Activated naive CD8-positive, alpha-beta T cell treated with anti-CD3 and anti-CD28 coated beads for 36 hours (primary cell): ENCODE measurements at places on chromosomes 2 and 18.

- DNase-seq: no peak
These were observed 865.1 kb upstream of the VRK2 start for GRCh38 chr2:57181315-57182038.

DNA sequence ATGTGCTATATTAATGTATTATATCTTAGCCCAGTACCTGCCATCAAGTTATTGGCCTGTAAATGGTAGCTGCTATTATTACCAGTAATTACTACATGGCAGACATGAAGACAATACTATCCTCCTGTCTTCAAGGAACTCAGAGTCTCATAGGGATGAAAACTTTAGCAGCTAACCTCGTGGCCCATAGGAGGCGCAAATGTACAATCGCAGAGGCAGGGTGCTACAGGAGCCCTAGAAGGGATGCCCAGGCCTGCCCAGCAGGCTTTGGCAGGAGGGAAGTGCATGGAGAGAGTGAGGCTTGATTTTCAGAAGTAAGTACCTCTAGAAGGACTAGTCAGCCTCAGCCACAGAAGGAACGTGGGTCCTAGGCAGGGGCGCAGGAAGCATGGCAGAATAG, 44.7 kb upstream of the KIDINS220 start:
- no peak for DNase-seq

DNA sequence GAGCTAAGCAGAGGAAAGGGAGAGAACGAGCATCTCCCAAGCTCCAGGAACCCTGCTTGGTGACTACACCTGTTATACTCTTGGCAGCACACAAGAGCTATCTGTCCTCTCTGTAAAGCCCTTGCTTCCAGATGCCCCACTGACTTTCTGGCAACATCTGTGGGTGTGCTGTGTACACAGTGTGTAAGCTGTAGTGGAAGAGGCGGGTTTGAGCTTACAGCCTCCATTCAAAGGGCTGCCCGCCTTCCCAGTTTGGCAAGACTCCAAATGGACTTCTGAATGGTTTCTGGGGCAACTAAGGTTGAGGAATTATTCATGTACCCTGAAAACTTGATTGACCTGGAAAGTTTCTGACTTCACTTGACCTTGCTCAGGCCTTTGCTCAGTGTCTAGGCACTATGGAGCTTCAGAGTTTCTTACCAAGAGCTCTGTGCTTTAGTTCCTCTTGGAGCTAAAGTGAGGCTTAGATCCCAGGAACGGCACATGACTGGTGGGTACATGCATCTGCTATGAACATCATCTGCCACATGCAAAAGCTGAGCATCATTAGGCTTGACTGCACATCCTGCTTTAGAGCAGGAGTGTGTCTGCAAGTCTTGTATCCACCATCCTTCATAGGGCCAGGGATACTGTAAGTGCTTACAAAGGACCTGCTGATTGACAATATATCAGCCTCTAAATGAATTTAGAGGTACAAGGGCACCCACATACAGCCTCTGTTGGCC, 290.9 kb upstream of the SIX2 start:
- no peak for DNase-seq

- no peak for DNase-seq
These were observed 10.6 kb downstream of the MAPRE2 start for GRCh38 chr18:35051641-35052377.

GRCh38 chr2:58539973-58540372, 298.8 kb upstream of the FANCL start:
- no peak for DNase-seq

- DNase-seq: no peak
These were observed 105.1 kb downstream of the RDH14 start for GRCh38 chr2:18455236-18455862.

DNA sequence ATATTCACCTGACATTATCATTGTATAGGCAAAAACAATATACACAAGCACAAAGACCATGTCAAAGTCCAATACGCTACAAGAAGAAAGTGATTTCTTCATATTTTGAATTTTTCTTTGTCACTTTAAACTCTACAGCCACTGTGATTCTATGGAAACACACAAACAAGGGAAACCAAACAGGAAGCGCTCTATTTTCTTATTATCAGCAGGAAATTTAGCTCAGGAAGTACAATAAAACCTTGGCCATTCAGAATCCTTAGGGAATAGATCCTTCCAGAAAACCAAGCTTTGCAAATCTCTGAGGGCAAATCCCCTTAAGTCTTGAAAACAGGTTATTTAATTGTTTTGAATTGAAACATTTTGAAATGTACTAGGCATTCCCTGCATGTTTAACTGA, 336.2 kb downstream of the EPHA4 start:
- DNase-seq: no peak
